Right lung (tissue), 10 donors: ENCODE measurements at places on chromosomes 7 and 10.

- no peak for DNase-seq
These were observed 61.8 kb upstream of the C10orf90 start for GRCh38 chr10:126732308-126732707.

GRCh38 chr10:24415455-24416125 is 206.7 kb downstream of the KIAA1217 start:
- DNase-seq: peak; percentile 56

DNA sequence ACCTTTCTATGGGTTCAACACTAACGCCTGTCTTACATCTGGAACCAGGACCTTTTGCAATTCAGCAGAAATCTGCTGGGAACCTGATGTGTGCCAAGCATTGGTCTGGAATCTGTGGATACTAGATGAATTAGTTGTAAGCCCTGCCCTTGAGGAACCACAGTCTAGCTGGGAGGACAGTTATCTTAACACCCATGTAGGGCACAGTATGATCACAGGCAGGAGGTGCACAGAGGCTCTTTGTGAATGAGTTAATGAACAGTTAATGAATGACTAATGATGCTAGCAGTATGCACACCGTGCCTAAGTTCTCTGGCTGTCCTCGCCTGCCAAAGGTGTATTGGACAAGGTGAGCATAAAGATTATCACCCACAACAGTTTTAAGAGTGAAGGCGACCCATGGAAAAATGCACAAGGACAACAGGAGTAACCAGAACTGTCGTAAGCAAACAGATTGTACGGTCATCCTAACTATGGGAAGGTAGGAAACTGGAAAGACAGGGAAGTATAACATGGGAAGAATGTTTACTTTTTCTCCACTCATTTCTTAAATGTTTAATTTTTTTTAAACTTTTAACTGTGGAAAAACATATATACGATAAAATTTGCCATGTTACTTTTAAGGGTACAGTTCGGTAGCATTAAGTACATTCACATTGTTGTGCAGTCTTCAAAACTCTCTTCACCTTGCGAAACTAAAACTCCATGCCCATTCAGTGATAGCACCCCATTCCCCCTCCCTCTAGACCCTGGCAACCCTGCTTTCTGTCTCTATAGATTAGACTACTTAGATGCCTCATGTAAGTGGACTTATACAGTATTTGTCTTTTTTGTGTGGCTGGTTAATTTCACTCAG is 139.9 kb downstream of the CXCL12 start:
- no peak for DNase-seq

DNA sequence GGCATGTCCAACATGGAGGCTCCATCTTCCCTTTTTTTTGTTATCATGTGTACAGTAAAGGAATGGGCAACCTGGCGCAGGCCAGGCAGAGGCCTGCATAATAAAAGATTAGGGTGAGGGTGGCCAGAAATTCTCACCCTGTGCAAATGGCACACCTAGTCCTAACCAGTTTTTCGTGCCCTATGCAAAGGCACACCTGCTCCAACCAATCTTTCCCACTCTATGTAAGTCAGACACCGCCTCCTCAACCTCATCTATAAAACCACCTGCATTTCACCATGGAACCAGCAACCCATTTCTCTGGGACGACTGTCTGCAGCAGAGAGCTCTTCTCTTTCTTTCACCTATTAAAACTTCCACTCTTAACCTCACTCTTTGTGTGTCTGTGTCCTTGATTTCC is 16.1 kb downstream of the TBATA start:
- DNase-seq: no peak

- no peak for DNase-seq
These were observed 8.4 kb upstream of the GBX1 start for GRCh38 chr7:151175793-151176311.

DNA sequence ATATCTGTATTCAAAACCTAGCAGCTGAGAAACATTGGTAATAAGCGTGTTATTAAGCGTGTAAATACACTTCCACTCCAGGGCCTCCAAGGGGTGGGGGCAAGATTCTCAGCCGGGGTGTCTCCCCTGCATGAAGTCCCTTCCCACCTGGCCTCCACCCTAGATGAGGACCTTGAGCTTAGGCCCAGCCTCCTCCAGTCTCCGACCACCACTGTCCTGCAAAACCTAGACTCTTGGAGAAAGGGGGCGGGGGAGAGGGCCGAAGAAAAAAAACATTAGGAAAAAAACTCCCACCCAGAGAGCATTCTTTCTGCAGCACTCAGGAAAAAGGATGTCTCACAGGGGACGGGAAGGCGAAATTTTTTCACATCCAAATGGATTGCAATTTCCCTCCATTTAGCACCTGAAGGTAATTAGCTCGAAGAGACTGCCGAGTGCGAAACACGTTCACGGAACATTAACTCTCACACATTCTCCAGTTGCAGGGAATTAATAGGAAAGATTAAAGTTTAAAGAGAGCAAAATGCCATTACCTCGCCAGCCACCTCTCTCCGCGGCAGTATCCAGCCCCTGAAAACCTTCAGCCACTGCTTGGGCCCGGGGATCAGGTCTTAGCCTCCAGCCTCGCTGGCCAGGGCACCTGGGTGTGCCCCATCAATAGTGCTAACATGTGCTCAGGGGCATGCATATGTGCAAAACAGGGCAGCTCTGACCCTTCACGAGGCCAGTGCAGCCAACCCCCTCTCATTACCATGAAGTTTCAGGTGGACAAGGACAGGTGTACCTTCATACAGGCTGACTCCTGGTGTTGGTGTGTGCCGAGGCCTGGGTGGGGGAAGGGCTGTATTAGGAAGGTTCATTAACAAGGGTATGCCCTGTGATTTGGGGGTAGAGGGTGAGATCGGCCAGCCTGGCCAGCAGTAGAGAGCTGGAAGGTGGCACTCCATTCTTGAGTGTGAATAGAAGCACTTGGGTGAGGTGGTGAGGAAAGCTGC is 77.2 kb downstream of the HIF1AN start:
- DNase-seq: no peak

DNA sequence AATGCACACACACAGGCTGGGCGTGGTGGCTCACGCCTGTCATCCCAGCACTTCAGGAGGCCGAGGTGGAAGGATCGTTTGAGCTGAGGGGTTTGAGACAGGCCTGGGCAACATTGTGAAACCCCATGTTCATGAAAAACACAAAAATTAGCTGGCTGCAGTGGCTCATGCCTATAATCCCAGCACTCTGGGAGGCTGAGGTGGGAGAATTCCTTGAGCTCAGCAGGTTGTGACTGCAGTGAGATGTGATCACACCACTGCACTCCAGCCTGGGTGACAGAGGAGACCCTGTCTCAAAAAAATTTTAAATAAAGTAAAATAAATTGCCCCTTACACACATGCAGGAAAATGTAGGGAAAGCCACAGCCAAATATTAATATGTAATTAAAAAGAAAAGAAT is 44.1 kb downstream of the RNF32 start:
- no peak for DNase-seq

GRCh38 chr10:21424459-21424861 is 101.0 kb downstream of the SKIDA1 start:
- DNase-seq: no peak

- no peak for DNase-seq
These were observed 175.8 kb upstream of the TMEM229A start for GRCh38 chr7:124208642-124209041.

DNA sequence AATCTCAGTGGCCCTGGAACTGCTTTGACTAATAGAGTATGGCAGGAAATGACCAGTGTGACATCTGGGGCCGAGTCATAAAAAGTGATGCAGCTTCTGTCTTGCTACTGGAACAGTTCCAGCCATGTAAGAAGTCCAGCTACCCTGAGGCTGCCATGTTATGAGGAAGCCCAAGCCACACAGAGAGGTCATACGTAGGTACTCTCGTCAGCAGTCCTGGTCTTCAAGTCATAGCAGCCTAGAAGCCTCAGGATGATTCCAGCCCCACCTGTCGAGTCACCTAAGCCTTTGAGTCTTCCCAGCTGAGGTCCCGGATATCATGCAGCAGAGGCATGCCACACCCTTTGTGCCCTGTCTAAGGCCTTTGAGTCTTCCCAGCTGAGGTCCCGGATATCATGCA is 92.1 kb downstream of the PPP1R3C start:
- no peak for DNase-seq

GRCh38 chr10:112330607-112331160 is 43.2 kb upstream of the ACSL5 start:
- no peak for DNase-seq

GRCh38 chr7:604001-604883 is 84.6 kb upstream of the PDGFA start:
- DNase-seq: peak; percentile 33

DNA sequence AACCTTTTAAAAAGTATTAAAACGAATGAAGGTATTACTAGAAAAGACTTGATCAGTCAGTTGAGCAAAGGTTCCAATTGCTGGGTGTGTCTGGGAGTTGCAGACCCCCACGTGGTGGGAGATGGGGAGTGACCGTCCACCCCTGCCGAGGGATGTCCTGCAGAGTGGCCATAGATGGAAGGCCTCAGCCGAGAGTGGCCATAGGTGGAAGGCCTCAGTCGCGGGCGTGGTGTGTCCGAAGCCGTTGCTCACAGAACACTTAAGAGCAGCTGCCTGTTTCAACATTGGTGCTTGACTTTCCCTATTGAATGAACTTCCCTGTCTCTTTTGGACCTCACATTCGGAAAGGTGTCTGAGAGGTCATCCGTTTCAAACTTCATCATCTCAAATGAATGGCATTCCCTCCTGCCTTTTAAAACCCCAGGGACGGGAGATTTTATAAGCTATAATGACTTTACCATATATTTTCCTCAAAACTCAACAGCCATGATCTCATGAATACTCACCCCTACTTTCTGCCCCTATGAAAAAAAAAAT is 69.4 kb downstream of the CAMK1D start:
- DNase-seq: no peak

GRCh38 chr10:85612378-85612775 is 754.2 kb downstream of the GRID1 start:
- DNase-seq: no peak

- DNase-seq: no peak
These were observed 42.8 kb downstream of the HERPUD2 start for GRCh38 chr7:35652124-35652523.

GRCh38 chr10:52740913-52741675 is 31.5 kb downstream of the MBL2 start:
- peak; percentile 33 for DNase-seq

DNA sequence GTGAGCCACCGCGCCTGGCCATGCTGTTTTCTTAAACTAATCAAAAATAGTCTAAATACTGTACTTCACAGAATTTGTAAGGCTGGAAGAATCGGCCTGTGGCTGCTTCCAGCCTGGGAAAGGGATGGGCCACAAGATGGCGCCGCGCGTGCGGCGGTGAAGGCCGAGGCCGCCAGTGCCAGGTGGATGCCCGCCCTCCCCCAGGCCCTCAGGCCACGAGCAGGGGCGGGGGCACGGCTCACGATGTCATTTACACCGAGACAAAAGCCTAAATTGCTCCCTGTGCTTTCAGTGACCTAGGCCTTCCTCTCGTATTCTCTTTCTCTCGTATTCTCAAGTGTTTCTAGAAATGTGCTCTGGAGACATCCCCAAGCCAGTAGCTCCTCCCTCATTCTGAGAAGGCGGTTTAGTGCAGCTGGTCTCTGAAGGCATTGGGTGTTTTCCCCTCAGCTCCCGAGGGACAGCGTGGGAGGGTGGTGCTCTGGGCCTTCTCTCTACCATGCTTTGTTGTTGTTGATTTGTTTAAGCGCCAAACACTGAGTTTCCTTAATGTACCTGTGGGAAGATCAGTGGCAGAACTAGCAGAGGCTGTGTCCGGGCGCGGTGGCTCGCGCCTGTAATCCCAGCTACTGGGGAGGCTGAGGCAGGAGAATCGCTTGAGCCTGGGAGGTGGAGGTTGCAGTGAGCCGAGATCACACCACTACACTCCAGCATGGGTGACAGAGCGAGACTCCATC is 68.4 kb downstream of the CDC123 start:
- DNase-seq: peak; percentile 63

DNA sequence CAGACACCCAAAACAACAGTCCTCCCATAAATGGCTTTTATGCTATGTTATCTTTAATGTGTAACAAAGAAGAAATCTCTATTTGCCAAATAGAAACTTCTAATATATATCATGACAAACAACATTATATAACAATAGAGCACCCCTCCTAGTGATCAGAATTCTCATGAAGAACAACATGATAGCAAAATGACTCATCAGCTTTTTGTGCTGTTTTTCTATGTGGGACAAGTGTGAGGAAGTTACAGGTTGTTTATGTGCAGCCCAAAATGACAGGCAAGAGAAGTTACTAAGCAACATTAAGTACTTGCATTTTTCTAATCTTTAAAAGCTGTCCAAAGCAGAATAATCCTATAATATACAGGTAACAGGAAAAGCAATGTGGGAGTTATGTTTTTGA is 7.7 kb downstream of the DGKB start:
- DNase-seq: no peak

DNA sequence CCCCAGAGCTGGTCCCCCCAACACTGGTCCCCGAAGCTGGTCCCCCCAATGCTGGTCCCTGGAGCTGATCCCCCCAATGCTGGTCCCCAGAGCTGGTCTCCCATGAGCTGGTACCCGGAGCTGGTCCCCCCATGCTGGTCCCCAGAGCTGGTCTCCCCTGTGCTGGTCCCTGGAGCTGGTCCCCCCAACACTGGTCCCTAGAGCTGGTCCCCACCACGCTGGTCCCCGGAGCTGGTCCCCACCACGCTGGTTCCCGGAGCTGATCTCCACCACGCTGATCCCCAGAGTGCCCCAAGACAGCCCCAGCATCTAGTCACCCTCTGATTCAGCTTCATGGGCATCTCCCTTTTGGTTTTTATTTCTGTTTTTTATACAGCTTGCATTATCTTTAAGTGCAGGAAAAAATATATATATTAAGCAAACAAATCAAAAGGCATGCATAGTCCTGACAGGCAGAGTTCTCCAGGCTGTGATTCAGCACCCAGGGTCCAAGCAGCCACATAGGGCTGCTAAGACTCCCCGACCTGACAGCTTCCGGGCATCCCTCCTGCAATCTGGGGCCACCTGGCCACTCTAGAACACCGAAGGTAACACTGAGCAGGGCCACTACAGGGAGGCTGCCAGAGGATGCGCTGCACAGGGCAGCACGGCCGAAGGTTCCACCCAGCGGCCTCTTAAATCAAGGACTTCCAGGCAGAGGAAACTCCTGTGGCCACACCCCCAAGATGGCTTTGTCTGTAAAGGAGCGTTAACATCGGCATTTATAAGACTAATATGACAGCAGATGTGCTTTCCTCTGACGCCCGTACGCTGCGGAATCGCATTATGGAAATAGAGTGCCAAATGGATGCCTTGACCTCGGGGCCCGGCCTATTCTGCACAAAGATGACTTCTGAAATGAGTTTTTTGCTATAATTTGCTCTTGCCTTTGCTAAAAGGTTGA is 215.0 kb downstream of the PTPRN2 start:
- no peak for DNase-seq

GRCh38 chr10:132962623-132963429 is 20.5 kb upstream of the CFAP46 start:
- no peak for DNase-seq
